NCI-H1105 treated with DMSO at 0.1 percent for 48 hours (cell line): ENCODE measurements at places on chromosomes 3 and 15.
A peak's percentile ranks its signal among the peaks of the same experiment; 100 is the strongest.

- no peak for DNase-seq
Observed at GRCh38 chr3:195028877-195029606, 241.9 kb downstream of the XXYLT1 start.

GRCh38 chr3:127632035-127632820, 3.2 kb downstream of the PODXL2 start:
- DNase-seq: no peak

- no peak for DNase-seq
Observed at GRCh38 chr3:183811638-183812037, 13.7 kb downstream of the MAP6D1 start.

DNA sequence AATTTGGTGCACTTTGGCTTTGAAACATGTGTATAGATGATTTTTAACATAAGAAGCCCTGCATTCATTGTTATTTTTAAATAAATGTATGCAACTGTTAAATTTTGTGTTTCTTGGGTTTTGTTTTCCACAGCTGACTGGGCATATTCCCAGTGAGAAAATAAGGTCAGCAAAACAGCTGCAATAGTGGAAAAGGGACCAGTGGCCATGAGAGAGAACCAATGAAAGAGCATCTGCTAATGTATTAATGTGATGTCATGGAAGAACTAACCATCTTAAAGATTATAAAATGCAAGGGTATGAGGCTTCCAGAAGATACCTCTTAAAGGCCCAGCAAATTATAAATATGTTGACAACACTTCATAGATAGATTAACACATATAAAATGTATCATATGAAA, 31.0 kb upstream of the KBTBD12 start:
- no peak for DNase-seq

DNA sequence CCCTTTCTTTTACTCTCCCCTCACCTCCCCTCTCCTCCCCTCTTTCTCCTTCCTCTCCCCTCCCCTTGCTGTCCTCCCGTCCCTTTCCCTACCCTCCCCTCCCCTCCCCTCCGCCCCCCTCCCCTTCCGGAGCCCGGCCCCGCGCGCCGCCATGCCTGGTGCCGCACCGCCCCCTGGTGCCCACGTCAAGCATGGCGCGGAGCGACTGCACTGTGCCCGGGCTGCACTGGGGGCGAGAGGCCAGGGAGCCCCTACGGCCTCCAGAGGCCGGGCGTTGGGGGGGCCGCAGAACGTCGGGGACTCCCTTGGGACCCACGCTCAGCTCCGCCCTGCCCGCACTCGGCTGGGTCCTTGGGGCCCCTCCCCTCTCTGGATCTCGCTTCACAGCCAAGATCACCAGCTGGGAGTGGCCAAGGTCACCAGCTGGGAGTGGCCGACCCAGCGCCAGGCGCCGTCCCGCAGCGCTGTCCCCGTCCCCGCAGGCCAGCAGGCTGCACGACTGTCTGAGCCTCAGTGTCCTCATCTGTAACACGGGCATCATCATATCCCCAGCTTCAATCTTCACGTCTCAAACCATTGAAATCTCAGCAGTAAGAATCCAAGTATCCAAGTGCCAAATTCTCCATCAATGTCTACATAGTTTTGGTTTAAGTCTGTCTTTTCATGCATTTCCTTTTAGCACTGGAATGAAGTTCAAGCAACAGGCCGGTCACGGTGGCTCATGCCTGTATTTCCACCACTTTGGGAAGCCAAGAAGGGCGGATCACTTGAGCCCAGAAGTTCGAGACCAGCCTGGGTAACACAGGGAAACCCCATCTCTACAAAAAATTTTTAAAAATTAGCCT, 42.5 kb downstream of the TPRA1 start:
- peak; percentile 78 for DNase-seq

- no peak for DNase-seq
Observed at GRCh38 chr3:98877132-98877531, 24.4 kb downstream of the DCBLD2 start.

DNA sequence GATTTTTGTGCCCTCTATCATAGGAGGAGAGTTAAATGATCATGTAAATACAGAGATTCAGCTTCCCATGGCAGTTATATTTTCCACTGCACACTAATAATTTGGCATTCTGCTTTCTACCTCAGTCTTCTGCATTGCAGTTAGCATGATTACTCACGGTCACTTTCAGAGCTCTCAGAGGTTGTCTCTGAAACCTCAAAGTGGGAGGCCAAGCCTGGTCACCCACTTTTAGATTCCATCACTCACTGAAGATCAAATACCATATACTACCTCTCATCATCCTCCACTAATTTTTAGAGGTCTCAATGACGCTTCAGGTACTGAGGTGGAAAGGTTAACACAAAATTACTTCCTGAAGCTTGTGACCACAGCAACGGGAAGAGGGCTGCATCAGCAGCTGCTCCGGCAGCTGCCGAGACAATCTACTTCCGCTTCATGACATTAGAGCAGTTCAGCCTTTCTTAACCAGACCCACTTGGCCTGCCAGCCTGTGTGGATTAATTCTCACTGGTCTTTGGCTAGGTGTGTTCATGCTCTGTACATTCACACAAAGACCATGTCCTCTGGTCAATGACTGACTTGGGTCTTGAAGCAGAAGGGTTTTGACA, 416.4 kb upstream of the PDZRN3 start:
- DNase-seq: no peak

DNA sequence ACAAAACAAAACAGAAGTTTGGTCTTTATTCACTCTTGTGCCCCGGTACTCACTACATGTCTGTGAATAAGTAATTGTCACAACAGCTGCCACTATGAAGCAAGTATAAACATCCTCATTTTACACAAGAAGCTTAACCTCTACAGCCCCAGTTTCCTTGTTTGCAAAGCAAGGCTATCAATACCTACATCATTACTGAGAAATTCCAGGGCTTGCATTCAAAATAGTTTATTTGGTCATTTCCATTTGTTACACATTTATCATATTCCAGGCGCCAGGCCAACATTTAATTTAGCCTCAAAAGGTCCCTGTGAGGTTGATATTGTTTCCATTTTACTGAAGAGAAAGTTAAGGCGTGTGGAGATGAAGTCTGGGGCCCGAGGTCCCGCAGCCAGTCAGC, 161.4 kb upstream of the LRTM1 start:
- no peak for DNase-seq

GRCh38 chr3:19711160-19711782, 222.7 kb downstream of the EFHB start:
- DNase-seq: no peak

GRCh38 chr3:185328324-185329004, 34.5 kb upstream of the MAP3K13 start:
- DNase-seq: no peak
